Tibial nerve (tissue), 4 donors: ENCODE measurements at places on chromosomes 7 and 10. TPM values are rescaled to one million over a fixed set of nuclear protein-coding genes. Genes with fewer than 3 reads are reported as not detected.

The PLXNA4 gene
- 12.7 TPM for total RNA-seq

The ZNF282 gene
- total RNA-seq: 28.4 TPM

The GRK5 gene
- total RNA-seq: 53.3 TPM

The MMP21 gene
- total RNA-seq: 0.30 TPM

The OR13A1 gene
- not detected for total RNA-seq
